ENCODE measurements at places on chromosomes 7 and 10.

- DNase-seq, result no peak
Measured at GRCh38 chr10:10680496-10680895, 337.2 kb upstream of the CELF2 start.

DNA sequence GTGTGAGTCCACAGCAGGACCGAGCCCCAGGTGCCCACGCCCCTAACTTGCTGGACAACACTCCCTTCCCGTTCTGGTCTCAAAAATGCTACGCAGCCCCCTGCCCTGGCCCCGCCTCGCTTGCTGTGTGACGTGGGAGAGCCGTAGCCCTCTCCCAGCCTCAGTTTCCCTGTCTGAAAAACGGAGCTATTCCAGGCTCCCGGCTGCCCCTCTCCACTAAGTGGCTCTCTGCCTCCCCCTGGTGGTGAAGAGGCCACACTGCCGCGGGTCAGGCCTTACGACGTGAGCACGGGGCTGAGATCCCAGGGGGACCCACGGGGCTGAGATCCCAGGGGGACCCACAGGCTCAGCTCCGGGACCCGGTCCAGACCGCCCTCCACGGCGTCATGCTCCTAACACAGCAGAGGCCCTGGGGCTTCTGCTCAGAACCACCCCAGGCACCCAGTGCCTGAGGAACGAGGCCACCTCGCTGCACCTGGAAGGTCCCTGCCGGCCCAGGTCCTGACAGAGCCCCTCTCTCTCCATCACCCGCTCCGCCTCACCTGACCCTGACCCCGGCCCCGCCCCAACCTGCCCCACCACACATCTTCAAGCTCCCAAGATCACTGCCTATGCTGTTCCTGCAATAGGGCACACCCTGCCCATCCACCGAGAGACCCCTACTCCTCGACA lies 26.7 kb downstream of the MICALL2 start:
- DNase-seq, result peak; percentile 47

GRCh38 chr7:134546955-134547354 lies 2.0 kb upstream of the AKR1B15 start:
- no peak for DNase-seq

- DNase-seq, result no peak
Measured at GRCh38 chr10:78197628-78198272, 164.1 kb downstream of the RPS24 start.

DNA sequence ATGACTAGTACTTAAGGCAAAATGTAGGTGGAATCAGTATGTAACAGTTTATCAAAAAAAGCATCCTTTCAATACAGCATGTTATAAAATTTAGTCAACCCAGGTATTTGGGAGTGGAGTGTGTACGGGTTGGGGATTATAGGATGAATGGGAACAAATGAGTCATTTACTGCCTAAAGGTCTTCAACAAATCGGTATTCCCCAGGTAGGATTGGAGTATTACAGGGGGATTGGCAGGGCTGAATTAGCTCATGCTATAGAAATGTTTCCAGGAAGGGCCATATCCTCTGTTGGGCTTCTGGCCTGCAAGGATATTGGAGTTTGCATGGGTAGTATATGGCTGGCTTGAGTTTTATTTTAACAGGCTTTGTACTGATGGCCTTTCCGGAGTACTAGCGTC lies 723.7 kb downstream of the SORCS1 start:
- no peak for DNase-seq

DNA sequence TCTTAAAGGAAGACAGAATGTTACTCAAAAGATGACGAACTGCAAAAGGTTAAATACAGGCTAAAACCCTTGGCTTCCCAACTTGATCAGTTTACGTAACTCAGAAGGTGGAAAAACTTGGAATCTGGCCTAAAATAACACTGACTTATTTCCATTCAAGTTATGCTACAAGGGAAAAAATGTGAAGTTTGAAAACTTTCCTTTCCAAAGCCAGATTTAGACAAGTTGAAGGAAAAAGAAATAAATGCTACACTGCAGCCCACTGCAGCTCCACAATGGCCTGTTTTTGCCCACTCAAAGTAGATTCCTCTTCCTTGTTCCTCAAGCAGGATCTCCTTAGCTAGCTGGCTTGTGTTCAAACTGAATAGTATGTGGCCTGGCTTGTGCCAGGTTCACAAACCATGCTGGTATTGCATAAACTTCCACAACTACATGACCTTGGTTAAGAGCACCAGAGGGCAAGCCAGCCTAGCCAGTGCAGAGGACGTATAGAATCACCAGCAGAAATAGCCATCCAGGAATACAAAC lies 166.2 kb downstream of the CPEB3 start:
- DNase-seq, result peak; percentile 95

DNA sequence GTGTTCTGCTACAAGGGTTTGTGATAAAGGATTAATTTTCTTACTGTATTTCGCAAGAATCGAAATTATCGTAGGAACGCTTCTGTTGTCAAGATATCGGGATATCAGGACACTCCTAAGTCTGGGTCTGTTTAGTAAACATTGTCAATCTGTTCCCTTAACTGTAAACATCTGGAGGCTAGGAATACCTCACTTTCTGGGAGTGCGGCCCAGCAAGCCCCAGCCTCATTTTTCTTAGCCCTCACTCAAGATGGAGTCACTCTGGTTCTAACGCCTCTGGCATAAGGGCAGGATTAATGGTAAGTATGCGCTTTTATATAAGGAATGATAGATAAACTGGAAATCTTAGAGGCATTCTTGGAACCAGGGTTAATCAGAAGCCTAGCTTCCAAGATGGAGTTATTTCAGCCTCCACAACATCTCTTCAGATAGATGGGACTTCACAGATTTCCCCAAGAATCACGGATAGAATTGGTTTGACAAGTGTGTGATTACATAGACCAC lies 30.1 kb upstream of the CCL24 start:
- no peak for DNase-seq

GRCh38 chr10:51001587-51001986 lies 72.7 kb upstream of the PRKG1 start:
- DNase-seq, result peak; percentile 39

DNA sequence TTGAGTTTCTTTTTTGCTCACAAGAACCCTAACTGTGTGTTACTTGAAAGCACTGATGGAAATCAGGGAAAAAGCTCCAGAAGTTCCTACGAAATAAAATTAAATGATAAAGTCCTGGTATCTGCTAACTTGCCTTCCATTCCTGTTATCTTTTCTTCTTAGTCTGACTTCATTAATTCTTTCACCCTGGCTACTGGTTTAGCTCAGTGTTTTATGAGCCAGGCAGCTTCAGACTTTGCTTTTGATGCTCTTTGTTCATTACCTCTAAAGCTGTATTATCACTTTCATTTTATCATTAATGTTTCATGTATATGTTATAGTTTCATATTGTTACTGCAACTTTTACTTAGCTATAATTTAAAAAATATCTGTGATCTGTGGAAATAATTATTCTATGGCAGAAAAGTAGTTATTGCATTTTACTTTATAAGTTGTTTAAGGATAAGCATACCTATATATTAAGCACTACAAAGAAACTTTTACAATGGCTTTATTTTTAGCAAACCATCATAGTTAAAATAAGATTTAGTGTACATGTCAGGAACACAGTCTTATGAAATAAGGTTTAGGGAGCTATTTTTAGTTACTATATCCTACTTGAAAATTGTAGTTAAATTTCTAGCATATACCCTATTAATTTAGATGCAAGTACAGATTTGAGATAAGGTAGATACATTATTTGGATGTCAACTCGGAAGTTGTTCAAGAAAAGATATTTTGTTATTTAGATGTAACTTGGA lies 19.3 kb downstream of the PTEN start:
- DNase-seq, result no peak

GRCh38 chr7:22610951-22611757 lies 111.2 kb upstream of the STEAP1B start:
- DNase-seq, result peak; percentile 66

DNA sequence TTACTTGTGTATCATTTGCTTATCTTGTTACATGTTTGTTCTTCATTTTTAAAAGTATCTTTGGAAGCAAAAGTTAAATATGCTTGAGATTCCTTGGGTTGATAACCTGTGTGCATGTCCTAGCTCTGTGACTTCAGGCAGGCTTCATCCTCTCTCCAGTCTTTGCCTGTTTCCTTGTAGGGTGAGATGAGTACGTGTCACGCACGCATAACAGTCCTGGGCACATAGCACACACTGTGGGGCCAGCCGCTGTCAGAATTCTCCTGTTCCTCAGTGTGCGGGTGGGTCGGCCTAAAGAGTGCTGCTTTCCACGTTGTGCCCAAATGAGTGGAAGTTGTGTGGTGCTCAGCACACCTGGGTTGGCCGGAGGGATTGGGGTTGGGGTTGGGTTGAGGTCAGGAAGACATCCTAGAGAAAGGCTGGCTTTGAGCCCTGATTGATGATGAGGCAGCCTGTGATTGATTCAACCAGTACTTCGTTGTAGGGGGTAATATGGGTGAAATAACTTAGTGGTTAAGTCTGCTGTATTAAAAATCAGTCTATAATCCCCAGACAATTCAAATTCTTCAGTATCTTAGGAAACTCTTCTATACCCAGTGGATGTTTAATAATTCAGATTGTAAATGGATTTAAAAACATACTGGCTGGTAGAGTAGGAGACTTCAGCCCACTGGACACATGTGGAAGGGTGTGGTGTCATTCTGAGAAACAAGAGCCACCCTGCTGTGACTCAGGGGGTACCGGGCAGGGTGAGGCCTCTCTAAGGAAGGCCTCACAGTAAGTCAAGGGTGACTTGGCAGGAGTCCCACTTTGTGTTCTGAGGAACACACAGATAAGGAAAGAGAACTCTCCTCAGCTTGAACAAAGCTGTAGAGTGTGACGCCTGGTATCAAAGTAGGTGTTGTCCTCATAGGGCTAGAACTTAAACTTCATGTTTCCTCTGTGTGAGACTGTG lies 54.8 kb downstream of the DAGLB start:
- peak; percentile 96 for DNase-seq

DNA sequence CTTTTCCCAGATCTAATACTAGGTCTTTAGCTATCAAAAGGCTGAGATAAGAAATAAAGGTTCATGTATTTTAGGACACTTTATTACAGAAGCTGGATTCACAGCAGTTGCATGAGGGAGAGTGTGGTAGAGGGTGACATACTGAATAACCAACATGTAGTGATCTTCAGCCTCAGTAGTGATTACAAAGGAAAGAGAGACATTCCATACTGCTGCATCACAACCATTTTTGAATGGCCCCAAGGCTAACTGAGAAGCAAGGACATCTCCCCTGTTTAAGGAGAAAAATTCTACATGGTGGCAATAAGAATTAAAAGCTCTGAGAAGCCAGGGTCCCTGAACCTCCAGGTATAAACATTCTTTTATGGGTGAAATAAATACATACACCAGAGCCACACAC lies 35.3 kb downstream of the COG5 start:
- peak; percentile 38 for DNase-seq

DNA sequence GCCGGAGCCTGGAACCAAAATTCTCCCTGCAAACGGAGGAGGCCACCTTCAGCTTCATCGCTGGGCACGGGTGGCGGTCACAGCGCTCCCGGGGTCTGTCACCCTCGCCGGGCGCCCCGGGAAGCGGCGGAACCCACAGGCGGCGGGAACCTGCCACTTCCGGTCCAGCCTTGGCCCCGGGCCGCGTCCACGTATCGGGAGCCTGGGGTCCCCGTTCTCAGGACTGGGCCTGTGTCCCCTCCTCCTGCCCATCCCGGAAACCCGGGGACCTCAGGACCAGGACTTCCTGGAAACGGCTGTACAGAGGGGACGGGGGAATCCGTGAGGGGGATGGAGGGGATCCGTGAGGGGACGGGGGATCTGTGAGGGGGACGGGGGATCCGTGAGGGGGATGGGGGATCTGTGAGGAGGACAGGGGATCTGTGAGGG lies 25.4 kb downstream of the PDGFA start:
- DNase-seq, result no peak

- DNase-seq, result no peak
Measured at GRCh38 chr7:65960351-65961074, 21.5 kb downstream of the GUSB start.

DNA sequence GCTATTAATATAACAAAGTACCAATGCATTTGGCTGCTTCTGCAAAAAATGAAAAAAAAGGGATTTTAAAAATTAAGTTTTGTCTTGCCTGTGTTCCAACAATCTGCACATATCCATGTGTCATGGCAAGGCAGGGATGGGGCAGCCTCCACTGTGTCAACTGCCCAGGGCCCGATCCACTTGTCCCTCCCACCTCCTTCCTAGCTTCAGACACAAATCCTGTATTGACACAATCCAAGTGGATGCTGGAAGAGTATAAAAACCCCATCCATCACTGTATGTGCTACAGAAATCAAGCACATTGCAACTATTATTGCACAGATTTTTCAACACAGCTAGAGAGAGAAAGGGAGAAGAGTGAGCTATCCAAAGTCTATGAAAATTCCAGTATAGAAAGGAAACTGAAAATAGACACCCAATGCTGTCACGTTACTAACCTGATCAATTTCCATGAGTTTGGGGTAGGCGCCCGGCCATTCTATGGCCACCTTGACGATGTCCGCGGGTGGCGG lies 106.4 kb downstream of the ELMO1 start:
- DNase-seq, result no peak

DNA sequence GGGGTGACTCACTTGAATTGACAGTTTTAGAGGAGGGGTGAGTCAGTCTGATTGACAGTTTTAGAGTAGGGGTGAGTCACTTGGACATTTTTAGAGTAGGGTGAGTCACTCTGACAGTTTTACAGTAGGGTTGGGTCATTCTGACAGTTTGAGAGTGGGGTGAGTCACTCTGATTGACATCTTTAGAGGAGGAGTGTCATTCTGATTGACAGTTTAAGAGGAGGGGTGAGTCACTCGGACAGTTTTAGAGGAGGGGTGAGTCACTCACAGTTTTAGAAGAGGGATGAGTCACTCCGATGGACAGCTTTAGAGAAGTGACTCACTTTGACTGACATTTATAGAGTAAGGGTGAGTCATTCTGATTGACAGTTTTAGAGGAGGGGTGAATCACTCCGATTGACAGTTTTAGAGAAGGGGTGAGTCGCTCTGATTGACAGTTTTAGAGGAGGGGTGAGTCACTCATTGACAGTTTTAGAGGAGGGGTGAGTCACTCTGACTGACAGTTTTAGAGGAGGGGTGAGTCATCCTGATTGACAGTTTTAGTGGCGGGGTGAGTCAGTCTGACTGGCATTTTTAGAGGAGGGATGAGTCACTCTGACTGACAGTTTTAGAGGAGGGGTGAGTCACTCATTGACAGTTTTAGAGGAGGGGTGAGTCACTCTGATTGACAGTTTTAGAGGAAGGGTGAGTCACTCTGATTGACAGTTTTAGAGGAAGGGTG lies 595.9 kb downstream of the DNAJB6 start:
- peak; percentile 20 for DNase-seq
